ENCODE measurements at places on chromosomes 6 and 20. TPM values are rescaled to one million over a fixed set of nuclear protein-coding genes. Genes with fewer than 3 reads are reported as not detected.

SEMG1 gene
- not detected for polyA plus RNA-seq

ERVFRD-1 gene
- polyA plus RNA-seq: 0.17 TPM

STMN3 gene
- polyA plus RNA-seq: 8.8 TPM

PAX1 gene
- polyA plus RNA-seq: 2.7 TPM

GRCh38 chr20:57378107-57378506 lies 13.1 kb upstream of the RBM38 start:
- no peak for DNase-seq

- no peak for DNase-seq
Observed at GRCh38 chr6:44524476-44525227, 137.1 kb downstream of the CDC5L start.

- DNase-seq: peak; percentile 70
Observed at GRCh38 chr20:51354769-51355319, 187.7 kb downstream of the NFATC2 start.

DNA sequence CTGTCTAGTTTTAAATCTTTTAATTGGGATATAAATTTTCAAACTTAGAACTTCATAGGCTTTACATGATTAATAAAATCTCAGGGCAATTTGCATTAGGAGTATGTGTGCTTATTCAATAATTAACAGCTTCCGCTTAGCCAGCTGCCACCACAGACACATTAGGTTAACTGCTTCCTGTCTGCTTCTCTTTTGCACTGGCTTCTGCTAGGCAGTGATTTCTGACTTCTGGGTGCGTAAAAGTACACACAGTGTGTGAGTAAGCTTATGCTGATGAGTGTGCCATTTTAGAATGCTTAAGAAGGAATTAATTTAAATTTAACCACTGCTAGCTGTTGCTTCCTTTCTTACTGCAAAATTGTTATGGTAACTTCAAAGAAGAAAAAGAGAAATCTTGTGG lies 73.9 kb downstream of the F13A1 start:
- no peak for DNase-seq

GRCh38 chr6:57250348-57250747 lies 28.2 kb upstream of the RAB23 start:
- no peak for DNase-seq

DNA sequence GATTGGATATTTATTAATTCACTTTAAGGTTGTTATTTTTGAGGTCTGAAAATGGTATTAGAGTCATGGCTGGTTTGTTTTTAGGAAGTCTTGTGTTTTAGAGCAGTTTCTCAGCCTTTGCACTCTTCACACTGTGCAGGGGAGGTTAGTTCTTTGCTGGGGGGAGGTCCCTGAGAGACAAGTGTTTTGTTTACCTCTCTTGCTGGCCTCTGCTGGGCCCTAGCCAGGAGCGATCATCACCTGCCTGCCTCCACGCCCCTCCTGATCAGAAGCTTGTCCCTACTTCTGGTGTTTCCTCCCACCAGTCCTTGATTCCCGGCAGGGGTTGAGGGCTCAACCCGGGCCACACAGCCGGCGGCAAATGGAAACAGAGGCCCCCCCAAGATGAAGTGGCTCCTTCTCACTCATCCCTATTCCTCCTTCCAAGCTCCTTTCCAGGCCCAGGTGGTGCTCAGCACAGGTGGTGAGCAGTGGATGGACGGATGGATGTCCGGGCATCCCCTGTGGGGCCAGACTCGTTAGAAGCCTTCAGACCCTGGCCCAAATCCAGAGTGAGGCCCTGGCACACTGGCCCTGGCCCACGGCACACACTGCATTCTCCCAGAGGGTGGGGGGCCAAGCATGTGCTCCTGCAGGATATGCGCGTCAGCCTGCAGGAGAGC lies 51.3 kb downstream of the GRM4 start:
- DNase-seq: no peak

DNA sequence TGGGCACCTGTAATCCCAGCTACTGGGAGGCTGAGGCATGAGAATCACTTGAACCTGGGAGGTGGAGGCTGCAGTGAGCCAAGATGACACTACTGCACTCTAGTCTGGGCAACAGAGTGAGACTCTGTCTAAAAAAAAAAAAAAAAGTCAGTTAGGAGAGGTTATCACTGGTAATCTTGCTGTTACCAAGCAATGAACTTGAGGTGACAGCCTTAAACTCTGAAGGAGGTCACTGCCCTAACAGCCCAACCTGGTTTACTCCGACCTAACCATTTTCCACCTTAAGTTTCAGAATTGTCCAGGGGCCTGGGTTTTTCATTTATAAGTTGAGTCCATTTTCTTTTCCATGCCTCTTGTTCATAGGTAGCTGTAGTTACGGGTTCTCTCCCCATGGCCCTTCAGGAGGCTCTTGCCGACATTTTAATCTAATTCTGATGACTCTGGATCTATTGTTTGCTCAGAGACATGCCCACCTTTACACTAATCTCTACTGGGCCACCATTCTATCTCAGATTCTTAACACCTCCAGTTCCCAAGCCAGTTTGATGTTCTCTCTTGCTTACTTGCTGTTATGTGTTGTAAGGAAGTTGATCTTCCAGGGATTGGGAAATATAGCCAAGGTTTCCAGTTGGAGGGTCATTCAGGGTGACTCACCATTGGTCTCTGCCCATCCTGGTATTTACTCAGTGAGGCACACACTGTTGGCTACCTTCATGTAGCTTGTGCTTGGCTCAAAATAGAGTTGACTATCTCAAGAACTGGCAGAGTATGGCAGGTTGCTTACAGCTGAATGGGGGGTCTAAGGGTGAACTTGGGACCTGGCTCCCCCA lies 29.1 kb downstream of the SHLD1 start:
- no peak for DNase-seq

DNA sequence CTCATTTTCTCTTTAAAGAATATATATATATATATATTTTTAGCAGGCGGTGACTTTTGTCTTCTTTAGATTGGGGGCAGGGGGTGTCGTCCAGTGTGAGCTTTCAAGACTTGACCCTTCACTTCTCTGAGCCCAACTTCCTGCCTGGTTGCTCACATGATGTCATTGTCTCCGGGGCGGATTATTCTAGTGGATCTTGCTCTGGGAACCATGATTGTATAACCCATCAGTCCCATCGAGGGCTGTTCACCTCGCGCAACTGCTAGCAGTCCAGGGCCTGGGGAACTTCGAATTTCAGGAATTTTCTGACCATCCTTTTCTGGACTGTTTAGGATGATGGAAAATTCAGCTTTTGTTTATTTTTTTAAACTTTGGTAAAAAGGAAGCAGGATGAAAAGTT lies 1.0 kb downstream of the IGF2R start:
- DNase-seq: peak; percentile 79

- no peak for DNase-seq
Observed at GRCh38 chr6:158686791-158687381, 37.0 kb downstream of the SYTL3 start.

DNA sequence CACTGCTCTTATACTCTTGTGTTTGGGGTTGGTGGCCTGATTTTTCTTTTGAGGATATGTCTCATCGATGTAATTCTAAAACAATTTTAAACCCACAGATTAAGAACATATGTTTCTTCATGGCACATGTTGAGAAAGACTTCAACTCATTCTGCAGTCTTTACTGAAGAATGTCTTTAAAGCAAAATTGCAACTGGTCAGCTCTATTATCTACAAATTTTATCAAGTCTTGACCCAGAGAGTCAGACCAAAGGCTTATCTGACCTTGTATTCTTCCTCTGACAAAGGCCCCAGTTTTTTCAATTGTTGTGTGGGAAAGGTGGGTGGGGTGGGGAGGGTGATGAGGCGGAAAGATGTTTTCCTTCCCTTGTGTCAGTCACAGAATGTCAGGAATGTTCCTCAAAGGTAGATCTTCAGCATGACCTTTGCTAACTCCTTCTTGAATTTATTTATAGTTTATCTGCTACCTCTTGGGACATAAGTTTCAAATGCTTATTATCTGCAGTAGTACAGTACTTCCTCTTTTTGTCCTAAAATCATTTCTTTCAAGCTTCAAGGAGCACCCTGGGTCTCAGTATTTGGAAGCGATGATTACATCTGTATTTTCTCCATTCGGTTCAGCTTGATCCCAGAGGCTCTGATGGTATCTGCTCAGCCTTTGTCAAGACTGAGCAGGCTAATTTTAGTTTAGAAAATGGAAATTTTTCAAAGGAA lies 63.2 kb upstream of the TIAM2 start:
- no peak for DNase-seq

GRCh38 chr6:143556529-143556928 lies 45.0 kb upstream of the FUCA2 start:
- DNase-seq: no peak

- peak; percentile 30 for DNase-seq
Observed at GRCh38 chr20:59221707-59222252, 58.2 kb downstream of the ZNF831 start.

DNA sequence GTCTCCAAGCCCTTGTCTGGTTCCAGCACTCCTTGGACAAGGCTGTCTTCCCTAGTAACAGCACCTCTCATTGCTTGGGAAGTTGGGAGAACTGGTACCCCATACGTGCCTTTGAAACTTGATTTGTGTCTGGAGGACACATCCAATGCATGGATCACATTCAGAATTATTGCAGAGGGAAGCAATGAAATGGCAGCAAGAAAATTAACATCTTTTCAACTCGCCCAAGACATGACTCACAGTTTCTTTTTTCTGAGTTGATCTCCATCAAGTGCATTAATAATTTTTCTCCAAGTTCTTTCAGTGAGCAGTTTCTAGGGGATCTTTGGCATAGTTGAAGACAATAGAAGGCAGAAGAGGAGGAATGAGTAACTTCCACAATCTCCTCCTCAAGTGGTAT lies 22.3 kb upstream of the PI3 start:
- DNase-seq: no peak

DNA sequence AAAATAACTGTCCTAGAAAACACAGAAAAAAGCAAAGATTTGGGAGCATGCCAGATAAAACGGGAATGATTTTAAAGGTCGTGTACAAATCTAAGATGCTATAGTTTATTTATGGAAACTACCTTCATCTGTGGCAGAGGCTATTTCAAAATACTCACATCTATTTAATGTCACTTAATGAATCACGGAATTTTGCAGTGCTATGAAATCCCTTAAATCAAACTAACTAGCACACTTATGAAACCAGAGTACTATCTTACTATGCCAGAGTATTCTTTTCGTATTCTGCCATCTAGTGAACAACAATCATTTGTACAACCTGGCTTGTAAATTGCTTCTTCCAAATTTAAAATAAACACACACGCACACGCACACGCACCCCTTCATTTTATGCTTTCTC lies 77.9 kb upstream of the BMP5 start:
- DNase-seq: peak; percentile 50

DNA sequence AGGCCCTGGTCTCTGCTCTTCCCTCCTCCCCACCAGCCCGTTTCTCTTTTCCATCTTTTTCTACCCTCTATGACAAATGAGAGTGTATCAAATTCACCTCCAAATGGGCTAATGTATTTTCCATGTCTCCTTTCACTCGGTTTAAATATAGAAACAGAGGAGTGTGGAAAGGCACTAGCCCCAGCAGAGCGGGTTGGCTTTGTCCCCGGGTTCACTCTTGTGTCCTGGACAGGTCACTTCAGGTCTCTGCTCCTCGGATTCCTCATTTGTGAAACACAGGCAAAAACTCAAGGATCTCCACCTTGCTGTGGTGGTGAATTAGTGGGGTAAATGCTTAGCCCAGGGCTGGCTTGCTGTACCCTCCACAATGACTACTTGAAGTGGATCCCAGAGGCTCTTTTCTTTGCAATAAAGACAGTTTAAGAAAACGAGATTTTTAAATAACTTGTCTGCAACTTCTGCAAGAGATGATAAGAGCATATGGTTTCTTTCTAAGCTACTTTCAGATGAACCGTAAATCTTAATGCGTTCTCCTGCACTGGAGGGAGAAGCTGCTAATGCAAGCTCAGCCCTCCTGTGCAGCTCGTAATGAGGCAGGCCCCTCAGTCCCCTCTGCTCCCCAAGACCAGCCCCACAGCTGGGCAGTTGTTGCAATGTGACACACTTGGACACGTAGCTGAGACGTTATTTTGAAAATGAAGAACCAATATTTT lies 292.9 kb downstream of the THBS2 start:
- no peak for DNase-seq

GRCh38 chr20:49619113-49620048 lies 51.4 kb upstream of the PTGIS start:
- no peak for DNase-seq

DNA sequence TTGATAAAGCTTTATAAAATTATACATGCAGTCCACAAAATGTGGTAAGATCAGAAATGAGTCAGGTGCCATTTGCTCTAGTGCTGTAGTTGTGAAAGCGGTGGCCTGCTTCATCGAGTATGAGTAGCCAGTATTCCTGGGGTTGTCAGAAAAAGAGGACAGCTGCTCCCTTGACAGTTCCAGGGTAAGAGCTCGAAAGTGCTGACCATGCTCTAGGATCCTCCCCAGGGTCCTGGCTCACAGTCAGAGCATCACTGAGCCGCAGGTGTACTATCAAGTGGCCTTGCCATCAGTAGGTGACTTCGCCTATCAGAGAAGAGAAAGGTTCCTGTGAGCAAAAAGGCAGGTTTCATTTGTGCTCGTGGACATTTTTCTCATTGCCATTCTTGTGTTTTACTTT lies 3.6 kb downstream of the BTBD3 start:
- no peak for DNase-seq

GRCh38 chr20:63519668-63520503 lies 679 bp upstream of the PPDPF start:
- peak; percentile 55 for DNase-seq

- DNase-seq: no peak
Observed at GRCh38 chr20:1946442-1946761, 47.5 kb downstream of the PDYN start.

- DNase-seq: no peak
Observed at GRCh38 chr6:74645108-74645849, 560.6 kb downstream of the COL12A1 start.

DNA sequence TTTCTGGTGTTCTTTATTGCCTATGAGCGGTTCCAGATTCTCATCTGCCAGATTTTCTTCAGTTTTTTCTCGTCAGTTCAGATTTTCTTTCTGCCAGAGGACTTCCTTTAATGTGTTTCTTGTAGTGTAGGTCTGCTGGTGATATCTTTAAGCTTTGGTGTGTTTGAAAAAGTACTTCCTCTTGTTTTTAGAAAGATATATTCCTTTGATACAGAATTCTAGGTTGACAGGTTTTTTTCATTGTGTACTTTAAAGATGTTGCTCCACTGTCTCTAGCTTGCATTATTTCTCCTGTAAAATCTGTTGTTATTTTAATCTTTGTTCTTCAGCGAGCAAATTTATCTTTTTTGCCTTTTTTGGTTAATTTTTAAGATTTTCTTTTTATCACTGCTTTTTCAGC lies 36.9 kb downstream of the ASXL1 start:
- DNase-seq: no peak
